ENCODE measurements at places on chromosomes 12 and 14.

DNA sequence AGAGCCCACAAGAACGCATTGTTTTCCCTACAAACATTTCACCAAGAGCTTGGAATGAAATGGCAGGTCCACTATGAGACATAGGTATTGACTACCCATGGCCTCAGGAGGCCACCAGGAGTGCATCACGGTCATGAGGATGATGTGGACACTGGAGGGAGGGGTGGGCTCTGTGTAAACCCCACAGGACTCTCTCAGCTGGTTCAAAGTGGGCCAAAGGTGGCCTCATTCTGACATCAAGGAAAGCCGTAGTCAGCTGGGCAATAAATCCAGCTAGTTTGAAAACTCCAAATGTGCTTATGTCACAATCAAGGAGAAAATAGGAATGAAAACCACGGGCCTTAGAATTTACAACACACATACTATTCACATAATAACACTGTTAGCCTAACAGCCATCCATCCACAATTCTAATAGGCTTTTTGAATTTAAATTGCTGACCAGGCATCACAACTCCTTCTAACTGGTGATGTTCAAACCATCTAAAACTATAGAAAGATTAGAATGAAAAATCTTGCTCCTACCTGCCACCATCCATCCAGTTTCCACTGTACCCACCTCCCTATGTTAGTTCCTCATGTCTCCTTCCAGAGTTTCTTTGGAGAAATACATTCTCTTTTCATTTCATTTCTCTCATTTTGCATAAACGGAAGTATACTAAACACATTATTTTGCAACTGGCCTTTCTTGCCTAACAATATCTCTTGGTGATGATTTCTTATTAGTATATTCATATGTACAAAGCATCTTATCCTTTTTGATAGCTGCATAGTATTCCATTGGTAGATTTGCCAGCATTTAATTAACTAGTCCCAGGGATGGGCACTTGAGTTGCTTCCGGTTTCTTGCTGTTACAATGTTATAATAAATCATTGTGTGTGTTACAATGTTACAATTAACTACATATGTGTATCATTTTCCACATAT lies 21.5 kb downstream of the CMKLR1 start:
- no peak for DNase-seq

- no peak for DNase-seq
Measured at GRCh38 chr14:23208324-23208723, 24.9 kb upstream of the SLC7A8 start.

DNA sequence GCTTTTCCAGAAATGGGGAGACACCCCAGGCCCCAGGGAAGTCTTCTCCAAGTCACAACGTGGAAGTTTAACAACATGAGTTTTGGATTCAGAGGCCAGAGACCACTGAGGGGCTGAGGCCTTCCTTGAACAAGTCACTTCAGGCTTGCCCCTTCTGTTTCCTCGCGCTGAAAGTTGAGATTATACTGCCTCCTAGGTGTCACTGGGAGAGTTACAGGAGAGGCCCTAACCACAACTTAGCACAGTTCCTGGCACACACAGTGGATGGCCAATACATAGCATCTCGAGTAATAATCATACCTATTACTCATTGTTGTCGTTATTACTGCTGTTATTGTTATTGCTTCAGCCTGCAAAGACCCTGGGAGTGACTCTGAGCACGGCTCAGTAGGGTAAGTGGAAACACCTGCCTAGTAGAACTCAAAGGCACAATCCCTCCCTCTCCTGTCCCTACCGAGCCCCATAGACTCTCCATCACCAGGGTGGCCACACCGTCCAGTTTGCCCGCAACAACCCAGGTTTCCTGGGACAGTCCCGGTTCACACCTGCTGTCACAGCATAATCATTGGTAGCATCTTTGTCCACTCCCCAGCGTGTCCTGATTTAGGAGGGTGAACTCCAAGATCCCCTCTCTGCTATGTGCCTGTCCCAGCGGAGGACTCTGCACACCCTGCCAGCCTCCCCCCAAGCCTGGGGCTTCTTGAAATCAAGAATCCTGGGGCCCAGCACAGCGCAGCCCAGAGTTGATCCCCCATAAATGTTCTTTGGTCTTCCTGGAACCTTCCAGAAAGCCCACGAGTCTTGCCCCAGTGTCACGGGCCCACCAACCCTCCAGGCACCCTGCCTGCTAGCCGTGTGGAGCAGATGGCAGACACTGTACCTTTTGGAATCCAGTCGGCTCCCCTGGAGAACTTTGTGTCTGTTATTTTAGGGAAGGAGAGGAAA lies 85.0 kb downstream of the SYNE3 start:
- peak; percentile 13 for DNase-seq

DNA sequence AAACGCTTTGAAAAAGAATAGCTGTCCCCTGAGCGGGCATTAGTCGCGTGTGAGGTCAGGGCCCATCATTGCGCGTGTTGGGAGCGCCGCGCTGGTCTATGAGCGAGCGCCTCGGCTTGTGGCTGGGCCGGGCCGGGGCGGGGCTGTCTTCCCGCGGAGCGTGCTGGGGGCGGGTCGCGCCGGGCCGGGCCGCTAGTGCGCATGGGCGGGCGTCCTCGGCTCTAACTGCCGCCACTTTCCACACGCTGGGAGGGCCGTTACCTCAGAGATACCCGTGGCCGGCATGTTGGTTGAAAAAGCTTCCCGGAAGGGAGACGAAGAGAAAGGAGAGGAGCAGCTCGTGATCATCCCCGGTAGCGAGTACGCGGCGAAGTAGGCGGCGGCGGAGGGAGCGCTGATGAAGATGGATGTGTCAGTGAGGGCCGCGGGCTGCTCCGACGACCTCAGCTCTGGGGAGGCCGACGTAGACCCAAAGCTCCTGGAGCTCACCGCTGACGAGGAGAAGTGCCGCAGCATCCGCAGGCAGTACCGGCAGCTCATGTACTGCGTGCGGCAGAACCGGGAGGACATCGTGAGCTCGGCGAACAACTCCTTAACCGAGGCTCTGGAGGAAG lies at the start of gene EID3:
TSS of gene EID3 (plus strand) at position 202 of the 614 bp plus-strand sequence. CDS start at position 398, 196 bp downstream.
- peak; percentile 74 for DNase-seq

- DNase-seq = peak; percentile 38
Measured at GRCh38 chr14:72904840-72905561, 11.1 kb upstream of the DPF3 start.

DNA sequence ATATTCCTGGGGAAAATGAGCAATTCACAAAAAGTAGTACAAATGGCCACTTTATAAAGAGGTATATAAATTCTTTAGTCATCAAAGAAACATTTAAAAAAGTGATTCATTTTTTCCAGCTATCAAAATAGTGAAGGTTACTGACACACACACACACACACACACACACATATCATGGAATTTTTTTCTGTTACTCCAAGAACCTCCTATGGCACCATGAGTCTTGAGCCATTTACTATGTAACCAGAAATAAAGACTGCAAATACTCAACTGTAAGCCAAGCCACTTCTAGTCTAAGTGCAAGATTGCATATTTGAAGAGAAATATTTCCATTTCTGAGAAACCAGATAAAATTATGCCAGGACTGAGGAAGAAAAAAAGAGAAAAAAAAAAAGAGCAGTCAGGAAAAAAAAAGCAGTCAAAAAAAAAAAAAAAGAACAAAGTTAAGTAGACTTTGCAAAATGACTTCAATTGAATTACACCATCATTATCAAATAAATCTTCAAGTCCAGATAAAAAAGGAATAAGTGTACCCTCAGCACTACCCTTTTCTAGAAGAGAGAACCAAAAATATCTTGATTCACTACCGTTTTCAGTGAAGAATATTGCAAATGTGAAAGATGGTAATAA lies 275.7 kb downstream of the DAD1 start:
- DNase-seq = no peak

GRCh38 chr14:94305620-94306019 lies 12.6 kb upstream of the SERPINA10 start:
- DNase-seq = no peak

GRCh38 chr12:50282721-50283228 lies 545 bp downstream of the LIMA1 start:
- DNase-seq = no peak

DNA sequence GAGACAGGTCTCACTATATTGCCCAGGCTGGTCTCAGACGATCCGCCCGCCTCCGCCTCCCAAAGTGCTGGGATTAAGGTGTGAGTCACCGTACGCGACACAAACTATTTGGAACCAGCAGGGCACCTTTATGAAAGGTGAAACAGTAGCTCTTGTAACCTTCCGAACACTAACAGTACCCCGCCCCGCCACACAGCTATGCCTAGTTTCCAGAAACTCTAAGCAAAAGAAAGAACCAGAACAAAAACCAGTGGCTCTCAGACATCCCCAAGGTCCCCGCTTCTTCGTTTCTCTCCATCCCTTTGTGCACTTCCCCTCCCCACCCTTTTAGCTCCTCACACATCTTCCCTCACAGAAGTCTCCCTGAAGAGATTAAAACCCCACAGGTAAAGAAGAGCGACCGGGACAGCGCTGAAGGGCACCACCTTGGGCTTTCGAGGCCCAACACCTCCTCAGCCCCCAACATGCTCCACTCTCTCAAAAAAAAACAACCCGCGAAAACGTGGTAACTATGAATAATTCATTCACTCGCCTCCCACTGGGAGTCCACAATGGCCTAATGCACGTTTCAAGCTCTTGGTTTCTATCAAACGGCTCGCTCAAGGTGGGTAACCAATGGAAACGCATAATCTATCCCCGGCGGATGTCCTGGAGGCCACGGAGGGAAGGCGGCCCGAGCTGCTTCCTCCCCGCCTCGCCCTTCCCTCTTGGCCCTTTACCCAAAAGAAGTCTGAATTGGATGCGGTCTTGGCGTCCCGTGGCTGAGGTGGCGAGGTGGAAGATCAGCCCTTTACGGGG lies 877 bp downstream of the BAG5 start:
- DNase-seq = no peak

GRCh38 chr12:49956663-49957569 lies 4.8 kb upstream of the AQP5 start:
- DNase-seq = no peak

- DNase-seq = no peak
Measured at GRCh38 chr14:35224615-35225014, 67.6 kb upstream of the PSMA6 start.
